Stimulated activated CD4-positive, alpha-beta T cell treated with anti-CD3 and anti-CD28 coated beads, Interleukin-15, amount 100 ng/mL, for 1 hour (primary cell): ENCODE measurements at places on chromosomes 3 and 15.

GRCh38 chr15:101562428-101563059 lies 73.0 kb upstream of the PCSK6 start:
- no peak for DNase-seq

- DNase-seq = no peak
Observed at GRCh38 chr15:81776976-81777375, 268.8 kb downstream of the MEX3B start.

DNA sequence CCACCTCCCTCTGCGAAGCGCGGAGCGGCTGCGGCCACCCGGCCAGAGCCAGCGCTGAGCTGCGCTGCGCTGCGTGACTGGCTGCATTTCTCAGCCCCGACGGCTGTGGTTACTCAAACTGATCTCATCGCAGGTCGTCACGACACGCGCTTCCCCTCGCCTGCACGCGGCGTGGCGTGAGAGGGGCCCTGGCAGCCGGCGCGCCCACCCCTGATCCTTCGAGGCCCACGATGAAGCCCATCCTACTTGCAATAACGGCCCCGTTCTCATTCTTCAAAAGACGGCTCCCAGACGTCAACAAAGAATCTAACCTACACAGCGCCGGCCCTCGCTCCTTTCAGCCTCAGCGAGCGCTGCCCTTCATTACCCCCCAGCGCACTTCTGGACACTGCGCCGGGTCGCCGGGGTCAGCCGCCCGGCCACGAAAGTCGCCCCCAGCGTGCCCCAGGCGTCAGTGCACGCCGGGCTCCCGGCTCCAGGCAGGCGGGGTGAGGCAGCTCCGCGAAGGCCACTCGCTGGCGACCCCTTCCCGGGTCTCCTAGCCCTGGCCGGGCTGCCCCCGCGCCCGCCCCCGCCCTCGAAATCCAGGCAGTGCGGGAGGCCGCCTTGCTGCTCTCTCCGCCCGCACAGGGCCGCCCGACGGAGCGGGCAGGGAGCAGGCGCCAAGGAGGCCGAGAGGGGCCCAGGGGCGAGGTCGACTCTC lies 9.9 kb upstream of the LEKR1 start:
- peak; percentile 25 for DNase-seq

GRCh38 chr3:33128706-33129105 lies 14.9 kb downstream of the CRTAP start:
- no peak for DNase-seq

- no peak for DNase-seq
Observed at GRCh38 chr3:127974226-127974625, 59.2 kb downstream of the KBTBD12 start.

DNA sequence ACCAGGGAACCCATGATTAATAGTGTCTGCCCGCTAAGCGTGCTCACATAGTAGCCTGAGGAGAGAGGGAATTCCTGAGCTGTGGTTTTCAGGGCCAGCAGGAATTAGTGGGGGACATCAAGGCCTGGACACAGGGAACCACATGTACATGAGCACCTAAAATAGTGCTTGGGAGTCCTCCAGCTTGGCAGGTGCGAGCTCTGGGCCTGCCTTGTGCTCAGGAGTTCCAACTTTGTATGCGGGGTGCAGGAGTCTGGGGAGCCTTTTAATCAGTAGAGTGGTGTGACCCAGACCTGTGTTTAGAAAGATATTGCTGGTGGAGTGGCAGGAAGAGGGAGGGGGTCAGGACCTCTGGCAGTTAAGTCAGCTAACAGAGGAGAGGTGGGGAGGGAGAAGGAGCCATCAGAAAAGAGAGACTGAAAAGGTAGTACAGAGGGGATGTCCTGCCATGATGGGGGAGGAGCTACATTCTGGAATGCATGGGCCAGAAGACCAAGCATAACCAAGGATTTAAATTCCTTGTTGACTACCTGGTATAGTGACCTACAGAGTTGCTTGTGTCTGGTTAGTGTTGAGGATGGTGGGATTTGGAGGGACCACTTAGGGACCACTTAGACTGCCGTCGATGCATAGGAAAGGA lies 1.9 kb downstream of the DAG1 start:
- no peak for DNase-seq

- DNase-seq = no peak
Observed at GRCh38 chr3:112782491-112782890, 64.2 kb downstream of the CD200R1L start.

DNA sequence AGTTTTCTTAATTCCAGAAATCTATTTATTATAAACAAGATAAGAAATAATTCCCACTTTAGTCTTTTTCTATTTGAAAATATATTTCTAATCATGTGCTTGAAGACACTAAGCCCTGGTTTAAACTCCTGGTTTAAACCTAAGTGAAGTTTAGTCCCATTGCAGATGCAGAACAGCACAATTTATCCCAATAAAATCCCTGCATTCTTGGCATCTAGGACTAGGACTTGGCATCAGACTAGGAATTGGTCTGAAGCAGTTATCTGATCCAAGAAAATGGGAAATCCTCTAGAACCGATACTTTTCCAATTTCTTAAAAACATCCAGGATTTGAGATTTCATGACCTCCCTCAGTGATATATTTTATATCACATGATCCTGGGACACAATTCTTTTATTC lies 168.8 kb upstream of the VEPH1 start:
- no peak for DNase-seq
